ENCODE measurements at places on chromosomes 16 and 17.

DNA sequence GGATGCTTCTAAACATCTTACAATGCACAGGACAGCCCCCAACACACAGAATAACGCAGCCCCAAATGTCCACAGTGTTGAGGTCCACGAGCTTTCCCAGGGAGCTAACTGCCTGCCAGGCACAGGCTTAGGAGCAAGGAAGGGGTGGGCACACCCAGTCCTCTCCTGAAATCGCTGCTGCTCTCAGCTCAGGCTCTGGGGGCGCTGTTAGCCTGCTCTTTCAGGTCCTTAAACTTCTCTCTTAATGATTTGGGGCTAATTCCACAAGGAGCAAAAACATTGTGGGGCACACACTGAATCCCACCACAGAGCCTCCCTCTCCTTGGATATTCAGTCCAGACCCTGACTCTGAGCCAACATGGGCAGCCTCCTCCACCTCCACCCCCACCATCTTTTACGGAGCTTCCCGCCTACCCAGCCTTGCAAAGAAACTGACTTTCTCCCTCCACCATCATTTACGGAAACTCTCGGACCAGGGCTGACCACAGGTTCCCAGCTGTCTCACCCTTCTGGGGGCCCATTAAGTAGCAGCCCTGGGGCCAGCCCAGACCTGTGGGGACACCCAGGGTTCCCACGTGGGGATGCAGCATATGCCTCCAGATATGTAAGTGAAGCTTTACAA lies 1.1 kb downstream of the CD300H start:
- DNase-seq = no peak

- DNase-seq = no peak
Observed at GRCh38 chr16:84408856-84409255, 40.5 kb downstream of the ATP2C2 start.

GRCh38 chr17:72362376-72363088 lies 241.7 kb downstream of the SOX9 start:
- DNase-seq = no peak

DNA sequence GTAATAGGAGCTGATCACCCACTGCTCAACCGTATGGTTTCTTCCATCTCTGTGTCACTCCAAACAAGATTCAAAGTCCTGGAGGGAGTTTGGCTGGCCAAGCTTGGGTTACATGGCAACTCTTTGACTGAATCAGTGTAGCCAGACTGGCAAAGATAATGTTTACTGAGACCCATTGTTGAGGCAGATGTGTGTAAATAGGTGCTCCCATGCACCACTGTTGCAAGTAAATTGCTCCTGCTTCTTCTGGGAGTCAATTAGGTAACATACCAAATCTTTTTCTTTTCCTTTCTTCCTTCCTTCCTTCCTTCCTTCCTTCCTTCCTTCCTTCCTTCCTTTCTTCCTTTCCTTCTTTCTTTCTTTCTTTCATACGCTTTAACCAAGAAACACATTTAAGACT lies 86.3 kb upstream of the DHX40 start:
- no peak for DNase-seq

DNA sequence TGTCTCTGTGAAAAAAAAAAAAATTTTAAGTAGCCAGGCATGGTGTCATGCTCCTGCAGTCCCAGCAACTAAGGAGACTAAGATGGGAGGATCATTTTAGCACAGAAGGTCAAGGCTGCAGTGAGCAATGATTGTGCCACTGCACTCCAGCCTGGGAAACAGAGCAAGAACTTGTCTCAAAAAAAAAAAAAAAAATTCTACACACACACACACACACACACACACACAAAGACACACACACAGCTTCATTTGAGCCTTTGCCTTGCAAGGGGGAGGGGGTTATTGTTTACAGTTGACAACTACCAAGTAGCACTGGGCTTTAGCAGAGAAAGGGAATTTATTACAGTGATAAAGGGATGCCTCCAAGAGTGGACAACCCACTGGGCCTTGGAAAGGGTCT lies 4.9 kb upstream of the POLR3E start:
- no peak for DNase-seq

DNA sequence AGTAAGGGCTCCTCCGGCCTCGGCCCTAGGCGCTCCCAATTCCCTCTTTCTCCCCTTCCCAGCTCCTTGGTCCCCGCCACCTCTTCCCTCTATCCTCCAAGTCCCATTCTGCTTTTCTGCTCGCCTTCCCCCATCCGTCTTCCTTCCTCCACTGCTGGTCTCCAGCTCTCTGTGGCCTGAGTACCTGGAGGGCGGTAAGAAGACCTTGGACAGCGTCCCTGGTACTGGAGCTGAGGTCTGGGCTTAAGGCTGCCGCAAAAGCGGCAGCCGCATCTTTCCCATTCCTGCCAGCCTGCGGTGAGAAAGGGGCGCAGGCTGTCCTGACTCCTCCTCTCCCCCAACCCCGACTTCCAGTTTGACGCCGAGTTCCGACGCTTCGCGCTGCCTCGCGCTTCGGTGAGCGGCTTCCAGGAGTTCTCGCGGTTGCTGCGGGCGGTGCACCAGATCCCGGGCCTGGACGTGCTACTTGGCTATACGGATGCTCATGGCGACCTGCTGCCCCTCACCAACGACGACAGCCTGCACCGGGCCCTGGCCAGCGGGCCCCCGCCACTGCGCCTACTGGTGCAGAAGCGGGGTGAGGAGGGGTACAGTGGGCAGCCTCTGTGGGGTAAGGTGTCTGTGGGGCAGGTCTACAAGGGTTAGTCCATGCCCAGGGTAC lies 471 bp downstream of the PARD6A start:
- no peak for DNase-seq

DNA sequence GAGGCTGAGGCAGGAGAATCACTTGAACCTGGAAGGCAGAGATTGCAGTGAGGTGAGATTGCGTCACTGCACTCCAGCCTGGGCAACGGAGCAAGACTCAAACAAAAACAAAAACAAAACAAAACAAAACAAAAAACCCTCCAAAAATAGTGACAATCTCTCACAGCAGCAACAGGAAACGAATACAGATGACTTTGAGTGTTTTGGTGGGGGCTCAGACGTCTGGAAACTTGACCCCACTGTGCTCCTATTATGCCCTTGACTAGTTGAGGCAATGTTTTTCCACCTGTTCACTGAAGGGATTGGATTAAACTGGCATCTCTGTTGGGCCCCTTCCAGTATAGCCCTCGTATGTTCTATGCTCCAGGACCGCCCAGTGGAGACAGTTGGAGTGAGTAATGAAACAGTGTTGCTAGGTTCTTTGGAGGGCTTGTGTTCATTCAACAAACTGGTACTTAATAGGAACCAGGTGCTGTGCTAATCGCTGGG lies 167.0 kb downstream of the UTP18 start:
- no peak for DNase-seq

DNA sequence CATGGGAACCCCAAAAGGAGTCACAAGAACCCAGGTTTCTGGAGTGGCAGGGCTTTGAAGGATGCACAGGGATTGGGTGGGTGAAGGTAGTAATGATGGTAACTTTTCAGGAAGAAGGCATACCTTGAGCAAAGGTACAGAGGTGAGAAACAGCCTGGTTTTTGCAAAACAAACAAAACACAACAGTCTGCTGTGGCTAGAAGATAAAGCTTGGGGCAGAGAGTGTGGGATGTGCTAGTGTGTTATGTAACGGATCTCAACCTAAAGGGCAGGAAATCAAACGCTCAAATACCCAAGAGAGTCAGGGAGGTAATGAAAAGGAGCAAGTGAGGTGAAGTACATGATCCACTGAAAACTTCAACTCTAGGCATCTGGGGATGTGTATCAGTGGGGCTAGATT lies 4.6 kb downstream of the PTGES3L start:
- DNase-seq = no peak

- DNase-seq = no peak
Observed at GRCh38 chr16:46899443-46900143, 15.4 kb downstream of the GPT2 start.

DNA sequence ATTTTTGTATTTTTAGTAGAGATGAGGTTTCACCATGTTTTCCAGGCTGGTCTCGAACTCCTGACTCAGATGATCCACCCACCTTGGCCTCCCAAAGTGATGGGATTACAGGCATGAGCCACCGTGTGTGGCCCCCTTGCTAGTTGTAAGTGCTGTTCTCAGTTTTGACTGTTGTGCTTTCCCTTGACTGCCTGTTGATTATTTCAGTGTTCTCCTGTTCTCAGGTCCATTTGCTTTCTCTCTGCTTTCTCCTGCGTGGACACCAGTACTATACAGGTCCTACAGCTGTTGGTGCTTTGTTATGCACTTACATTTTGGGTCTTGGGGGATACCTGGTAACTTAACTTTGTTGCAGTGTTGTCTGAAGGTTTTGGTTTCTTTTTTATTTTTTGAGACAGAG lies 8.2 kb downstream of the CASC3 start:
- DNase-seq = no peak

- DNase-seq = no peak
Observed at GRCh38 chr17:17351901-17352781, 49.0 kb downstream of the NT5M start.

- DNase-seq = no peak
Observed at GRCh38 chr17:1737531-1738291, 5.0 kb upstream of the SERPINF2 start.

DNA sequence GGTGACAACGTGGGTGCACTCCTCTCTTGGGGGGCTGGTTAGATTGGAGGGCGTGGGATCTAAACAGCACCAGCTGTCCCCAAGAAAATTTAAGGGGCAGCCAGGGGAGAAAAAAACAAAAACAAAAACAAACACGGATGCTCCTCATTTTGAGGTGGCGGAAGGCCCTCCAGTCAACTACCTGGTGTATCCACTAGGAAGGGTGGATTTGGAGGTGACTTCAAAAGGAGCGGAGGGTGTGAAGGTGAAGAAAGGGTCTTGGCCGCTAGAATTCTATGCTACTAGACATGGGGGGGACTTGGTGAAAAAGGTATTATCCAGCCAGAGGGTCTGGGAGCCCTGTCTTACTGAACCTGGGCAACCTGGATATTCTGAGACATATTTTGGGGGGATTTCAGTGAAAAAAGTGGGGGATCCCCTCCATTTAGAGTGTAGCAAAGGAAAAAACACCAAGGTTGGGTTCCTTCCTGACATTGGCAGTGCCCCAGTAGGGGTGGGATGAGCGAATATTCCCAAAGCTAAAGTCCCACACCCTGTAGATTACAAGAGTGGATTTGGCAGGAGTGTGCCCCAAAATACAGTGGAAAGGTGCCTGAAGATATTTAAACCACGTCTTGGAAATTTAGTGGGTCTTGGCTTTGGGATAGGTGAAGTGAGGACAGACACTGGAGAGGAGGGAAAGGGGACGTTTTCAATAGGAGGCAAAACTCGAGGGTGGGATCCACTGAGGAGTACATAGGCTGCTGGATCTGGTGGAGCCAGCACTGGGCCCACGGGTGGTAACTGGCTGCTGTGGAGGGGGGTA lies 454 bp upstream of the FGF11 start:
- DNase-seq = no peak

GRCh38 chr17:929586-929985 lies 50.0 kb downstream of the NXN start:
- no peak for DNase-seq

DNA sequence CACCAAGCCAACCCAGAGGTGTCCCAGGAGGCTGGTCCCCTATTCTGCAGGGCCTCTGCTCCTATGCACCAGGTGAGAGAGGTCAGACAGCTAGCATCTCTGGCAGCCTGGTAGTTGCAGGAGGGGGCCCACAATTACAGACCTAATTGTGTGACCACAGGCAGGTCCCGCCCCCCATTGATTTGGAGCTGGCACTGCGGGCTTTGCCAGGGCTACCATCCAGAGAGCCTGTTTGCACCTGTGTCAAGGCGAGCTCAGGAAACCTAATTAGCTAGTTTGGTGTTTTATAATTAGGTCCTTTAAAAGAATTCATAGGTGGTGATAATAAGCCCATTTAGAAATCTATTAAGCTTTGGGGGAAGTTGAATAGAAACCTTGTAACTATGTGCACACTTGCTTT lies 90.2 kb downstream of the MRM1 start:
- no peak for DNase-seq

DNA sequence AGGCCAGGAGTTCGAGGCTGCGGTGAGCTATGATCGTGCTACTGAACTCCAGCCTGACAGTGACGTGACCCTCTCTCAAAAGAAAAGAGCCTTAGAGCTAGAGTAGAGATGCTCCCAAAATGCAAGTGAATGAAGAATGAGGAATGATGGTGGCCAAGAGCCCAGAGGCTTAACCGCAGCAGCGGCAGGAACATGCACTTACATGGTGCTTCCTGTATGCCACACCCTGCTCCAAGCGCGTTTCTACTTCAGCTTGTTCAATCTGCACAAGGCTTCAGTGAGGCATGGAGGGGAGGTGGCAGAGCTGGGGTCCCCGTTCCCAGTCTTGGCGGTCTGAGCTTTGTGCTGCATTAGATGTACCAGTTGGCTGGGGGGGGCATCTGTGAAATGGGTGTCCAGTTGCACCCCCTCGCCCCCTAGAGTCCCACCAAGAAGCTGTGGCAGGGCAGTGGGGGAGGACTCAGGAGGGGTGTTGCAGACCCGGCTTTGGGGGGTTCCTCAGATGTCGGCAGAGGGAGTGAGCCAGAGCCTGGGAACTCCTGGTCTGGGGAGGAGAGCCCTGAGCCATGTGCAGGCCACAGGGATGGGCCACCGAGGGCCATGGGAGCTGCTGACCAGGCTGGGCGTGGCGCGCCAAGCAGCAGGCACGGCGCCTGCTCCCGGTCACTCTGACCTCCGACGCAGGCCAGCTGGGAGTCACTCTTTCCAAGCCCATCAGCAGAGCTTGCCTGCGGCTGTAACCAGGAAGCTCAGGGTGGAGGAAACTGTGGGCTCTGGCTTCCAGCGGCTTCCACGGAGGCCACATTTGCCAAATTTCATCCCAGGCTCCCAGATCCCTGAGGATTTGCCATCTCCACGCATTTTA lies 260.1 kb downstream of the PARN start:
- no peak for DNase-seq

GRCh38 chr17:48223945-48224344 lies 116.4 kb downstream of the SNX11 start:
- no peak for DNase-seq

DNA sequence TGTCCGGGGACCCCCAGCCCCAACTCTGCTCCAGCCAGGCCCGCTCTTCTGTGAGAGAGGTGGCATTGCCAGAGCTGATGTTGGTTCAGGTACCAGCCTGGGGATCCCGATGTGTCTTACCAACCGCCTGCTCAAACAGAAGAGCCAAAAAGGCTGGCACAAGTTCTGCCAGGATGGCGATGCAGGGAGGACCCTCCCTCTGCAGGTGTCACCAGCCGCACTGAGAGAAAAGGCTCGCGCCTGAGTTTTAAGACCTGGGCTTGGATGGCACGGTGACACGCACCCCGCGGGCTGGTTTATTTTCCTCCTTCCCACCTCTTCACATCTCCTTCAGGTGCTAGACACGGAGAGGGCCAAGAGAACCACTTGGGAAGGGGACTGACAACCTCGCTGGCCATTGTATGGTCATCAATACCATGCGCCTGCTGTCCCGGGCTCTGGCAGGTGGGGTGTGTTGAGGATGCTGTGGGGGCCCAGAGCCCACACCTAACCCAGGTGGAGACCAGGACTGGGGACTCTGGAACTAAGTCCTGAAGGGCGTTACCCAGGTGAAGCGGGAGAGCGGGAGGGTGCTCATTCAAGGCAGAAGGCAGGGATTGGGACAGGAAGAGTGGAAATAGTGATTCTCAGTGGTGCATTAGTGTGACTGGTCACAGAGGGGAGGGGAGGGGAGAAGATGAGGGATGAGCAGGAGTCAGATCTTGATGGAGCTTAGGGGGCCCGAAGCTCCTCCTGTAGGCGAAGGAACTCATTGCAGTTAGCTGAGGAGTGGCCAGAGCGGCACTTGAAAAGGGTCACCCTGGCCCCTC lies 16.3 kb downstream of the FOXJ1 start:
- no peak for DNase-seq

Measured in fibroblast of skin of left biceps (primary cell).